Activated T-helper 1 cell treated with Interleukin-2 at 50 U/mL for 16 hours (primary cell): ENCODE measurements at places on chromosomes 2 and 18.

DNA sequence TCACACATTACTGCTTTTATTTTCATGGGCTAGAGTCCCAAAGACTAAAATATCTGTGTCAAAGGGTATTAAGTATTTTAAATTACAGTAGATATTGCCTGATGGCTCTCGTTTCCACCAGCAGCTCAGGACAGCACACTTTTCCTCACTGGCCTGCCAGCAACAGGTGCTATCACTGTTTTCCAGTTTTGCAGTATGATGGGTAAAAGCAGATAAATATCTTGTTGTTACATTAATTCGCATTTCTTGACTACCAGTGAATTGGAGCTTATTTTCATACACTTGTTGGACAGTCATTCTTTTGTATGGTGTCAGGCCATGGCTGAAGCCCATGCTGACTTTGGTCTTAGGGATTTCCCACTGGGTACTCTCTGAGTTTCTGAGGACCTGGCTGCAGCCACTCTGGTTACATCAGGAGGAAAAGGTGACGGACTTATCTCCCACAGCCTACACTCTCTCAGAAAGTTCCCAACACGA, 4.8 kb downstream of the APOB start:
- no peak for DNase-seq

DNA sequence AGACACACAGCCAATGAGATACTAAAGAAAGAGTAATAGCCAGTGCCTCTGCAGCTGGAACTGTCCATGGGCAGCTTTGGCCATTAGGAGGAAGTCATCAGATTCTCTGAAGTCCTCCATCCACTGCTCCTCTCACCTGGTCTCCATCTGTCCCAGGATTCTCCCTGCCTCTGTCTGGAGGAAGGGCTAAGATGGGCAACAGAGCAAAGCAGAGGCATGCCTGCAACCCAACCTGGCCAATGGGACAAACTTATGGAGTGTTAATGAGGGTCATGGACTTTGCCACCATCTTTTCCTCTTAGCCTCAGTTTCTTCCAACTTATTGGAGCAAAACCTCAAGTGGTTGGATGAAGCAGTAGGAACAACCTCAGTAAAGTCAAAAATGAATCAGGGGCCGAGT, 91.5 kb upstream of the SIX3 start:
- DNase-seq, result no peak

DNA sequence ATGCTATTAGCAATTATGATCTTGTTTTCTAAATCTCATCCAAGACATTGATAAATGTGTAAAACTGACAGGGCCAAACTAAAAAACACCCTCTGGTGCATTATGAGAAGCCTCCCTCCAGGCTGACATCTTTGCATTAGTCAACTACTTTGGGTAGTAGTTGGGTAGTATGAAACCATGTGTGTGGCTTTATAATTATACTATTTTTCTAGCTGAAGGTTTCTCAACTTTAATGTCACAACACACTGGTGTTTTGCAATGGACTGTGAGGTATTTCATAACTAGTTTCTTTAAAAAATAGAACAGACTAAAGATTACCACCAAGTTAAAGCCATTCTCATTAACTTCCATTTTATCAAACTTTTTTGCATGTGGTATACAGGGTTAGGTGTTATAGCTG, 73.1 kb upstream of the RBMS1 start:
- DNase-seq, result no peak

DNA sequence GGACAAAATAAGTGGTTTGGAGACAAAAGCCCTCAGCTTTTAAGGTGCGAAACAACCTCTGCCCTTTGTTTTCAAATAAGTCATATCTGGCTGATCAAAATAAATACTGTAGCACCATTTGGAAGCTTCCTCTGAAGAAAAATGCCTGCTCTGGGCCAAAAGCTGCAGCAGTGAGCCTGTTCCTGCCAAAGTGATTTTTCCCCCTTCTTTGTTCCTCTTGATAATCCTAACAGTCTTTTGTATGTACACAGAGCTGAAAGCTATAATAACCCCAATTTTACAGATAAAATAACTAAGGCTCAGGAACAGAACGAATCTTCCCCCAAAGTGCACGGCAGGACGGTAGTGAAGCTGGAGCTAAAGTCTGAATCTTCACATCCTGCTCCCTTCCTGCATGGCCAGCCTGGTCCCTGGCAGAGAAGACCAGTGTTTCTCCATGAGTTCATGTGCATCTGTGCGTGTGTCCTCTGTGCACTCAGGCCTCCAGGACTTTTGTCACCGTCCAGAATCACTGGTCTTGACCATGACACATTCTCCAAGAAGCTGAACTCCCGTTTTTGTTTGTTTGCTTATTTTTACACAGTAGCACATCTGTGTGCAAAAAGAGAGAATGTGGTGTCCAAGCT, 2114.1 kb upstream of the PIK3C3 start:
- DNase-seq, result no peak

- DNase-seq, result no peak
These were observed 17.1 kb downstream of the SNRPD1 start for GRCh38 chr18:21629089-21629832.

GRCh38 chr2:223121283-223121682, 69.3 kb downstream of the KCNE4 start:
- no peak for DNase-seq

- DNase-seq, result no peak
These were observed 76.4 kb upstream of the MCFD2 start for GRCh38 chr2:46991985-46992384.

DNA sequence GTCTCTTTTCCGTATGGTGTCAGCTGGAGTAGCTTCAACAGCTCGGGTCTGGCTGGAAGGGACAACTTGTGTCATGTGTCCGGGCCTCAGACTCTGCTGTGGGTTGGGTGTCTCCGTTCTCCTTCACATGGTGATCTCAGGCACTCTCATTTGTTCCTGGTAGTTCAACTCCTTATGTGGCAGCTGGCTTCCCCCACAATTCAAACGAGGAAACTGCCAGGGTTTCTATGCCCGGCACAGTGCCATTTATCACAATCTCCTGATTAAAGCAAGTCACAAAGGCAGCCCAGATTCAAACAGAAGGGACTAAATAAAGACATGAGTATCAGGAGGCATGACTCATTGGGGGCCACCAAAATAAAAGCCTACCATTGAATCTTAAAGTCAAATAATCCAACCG, 22.7 kb downstream of the MRO start:
- DNase-seq, result no peak

DNA sequence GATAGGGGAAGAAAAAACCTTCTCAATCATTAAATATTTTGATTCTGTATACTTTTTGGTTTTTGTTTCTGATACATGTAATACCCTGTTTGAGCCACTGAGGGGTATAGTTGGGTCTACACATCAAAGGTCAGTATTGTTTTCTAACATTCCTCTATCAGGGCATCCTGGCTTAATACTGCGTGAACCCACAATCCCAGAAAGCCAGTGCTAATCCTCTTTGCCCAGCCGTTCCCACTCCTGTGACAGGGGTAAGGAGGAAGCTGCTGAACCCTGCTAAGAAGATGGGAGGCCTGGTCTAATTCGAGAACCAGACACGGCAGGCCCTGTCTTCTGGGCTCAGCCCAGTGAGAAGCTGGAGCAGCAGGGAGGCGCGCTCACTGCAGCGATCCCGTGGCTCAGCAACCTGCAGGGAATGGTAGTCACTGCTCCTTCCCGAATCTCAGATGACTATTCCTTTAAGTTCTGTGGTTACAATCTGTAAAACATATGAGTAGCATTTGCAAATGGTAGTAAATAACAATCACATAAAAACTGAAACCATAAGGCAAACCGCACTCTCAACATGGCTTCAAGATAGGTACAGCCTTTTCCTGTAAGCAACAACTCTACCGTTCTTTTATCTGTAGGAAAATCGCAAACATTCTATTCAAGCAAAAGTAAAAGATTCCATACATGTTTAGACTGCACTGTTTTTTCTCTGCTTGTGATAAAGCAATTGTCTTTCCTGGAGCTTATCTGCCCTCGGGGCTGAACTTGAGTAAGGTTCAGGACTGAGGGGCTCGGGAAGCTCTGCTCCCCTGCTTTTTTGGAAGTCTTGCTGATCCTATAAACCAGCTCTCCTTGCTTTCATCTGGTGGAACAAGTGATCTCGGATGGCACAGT, 87.0 kb downstream of the EPB41L3 start:
- no peak for DNase-seq

GRCh38 chr2:218437969-218438368, 19.0 kb downstream of the VIL1 start:
- DNase-seq, result no peak

GRCh38 chr2:44120428-44120827, 48.2 kb upstream of the PPM1B start:
- DNase-seq, result no peak

DNA sequence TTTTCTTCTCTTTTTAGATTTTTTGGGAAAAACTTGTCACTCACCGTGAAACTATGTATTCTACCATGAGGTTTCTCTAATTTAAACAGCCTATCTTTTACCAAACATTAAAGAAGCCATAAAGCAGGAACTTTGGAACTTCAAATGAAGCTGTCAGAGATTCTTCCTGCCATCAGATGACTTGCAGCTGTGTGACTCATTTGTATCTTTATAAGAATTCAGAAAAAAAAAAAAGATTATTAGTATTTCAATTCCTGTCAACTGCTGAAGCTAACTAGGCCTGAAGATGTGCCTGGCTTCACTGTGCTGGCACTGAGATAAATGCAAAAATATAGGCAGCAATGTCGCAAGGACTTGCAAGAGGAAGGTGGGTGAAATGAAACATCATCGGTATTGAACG, 1399.1 kb upstream of the PIK3C3 start:
- no peak for DNase-seq

DNA sequence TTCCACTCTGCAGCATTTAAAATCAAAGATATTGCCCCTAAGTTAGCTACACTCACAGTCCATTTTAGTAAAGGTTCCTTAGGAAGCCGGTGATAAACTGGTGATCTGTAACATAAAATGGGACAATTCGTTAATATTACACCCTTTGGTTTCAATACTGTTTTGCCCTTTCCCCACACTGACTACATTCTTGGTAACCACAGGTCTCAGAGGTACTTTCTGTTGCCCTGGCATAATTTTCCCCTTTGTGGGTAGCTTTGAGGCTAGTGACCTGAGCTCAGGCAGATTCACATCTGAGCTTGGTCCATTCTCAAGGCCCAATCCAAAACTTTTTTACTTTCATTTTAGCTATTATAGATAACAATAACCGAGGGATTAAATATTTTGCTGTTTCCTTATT, 32.9 kb upstream of the CSRNP3 start:
- DNase-seq, result no peak

GRCh38 chr18:25832001-25832604, 258.3 kb downstream of the SS18 start:
- DNase-seq, result no peak

- DNase-seq, result no peak
These were observed 14.6 kb upstream of the NFATC1 start for GRCh38 chr18:79380816-79381806.

GRCh38 chr18:76421685-76422078, 73.4 kb downstream of the ZNF516 start:
- no peak for DNase-seq
